ENCODE measurements at places on chromosomes 11 and 22.

DNA sequence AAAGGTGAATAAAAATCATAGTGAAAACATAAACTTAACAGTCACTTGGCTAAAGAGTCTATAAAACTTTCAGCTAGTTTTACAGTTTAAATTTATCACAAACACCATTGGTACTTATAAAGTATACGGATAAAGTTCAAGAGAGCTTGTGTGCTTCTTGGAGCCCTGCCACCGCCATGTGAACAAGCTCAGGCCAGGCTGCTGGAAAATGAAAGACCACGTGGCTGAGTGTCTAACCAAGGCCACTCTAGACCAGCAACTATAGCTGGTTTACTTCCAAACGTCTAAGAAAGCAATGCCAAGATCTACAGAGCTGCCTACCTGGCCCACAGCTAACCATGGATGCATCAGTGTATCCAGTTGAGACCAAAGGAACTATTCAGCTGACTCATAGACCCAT lies 66.3 kb upstream of the API5 start:
- DNase-seq: no peak

GRCh38 chr22:44547371-44547770 lies 49.3 kb upstream of the RTL6 start:
- no peak for DNase-seq

DNA sequence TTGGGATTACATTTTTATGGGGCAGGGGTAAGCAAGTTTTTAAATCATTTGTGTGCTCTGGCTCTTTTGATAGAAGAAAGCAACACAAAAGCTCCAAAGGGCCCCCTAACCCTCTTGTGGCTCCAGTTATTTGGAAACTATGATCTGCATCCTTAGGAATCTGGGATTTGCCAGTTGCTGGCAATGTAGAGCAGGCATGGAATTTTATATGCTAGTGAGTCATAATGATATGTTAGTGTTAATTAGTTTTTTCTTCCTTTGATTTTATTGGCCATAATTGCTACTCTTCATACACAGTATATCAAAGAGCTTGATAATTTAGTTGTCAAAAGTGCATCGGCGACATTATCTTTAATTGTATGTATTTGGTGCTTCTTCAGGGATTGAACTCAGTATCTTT lies 10.1 kb downstream of the RAG1 start:
- no peak for DNase-seq

DNA sequence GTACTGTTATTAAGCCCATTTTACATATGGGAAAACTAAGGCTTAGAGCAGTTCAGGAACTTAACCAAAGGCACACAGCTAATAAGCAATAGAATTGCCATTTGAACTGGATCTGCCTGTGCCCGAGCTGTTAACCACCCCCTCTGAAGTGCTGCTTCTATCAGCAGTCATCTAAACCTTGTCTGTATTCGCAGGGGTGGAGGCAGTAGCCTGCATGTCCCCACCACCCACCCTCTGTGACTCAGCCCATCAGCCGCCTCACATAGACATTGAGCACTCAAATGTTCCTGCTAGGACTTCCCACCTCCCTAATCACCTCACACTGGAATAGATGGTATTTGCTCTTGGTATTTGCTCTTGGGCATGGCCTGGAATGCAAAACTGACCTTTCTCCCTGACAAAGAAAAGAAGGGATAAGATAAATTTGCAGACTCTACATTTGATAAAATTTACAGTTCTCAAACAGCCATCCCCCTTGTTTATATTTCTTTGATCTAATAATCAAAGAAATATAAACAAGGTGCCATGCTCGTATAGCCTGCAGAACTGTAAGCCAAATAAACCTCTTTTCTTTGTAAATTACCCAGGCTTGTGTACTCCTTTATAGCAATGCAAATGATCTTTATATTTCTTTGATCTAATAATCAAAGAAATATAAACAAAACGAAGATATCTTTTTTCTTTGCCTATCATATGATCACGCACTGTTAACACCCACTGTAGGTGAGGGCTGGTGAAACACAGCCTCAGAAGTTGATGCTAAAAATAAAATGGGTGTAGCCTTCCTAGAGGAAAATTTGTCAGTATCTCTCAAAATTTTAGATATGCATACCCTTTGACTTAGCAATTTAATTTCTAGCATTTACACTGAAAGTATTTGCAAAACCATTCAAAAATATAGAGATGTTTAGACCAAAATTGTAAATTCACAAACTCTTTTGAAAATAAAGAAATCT lies 15.9 kb downstream of the DKK3 start:
- no peak for DNase-seq

- DNase-seq: no peak
Measured at GRCh38 chr11:64092111-64092760, 56.5 kb downstream of the FLRT1 start.

GRCh38 chr11:117691218-117691514 lies 105.8 kb downstream of the DSCAML1 start:
- DNase-seq: no peak

- no peak for DNase-seq
Measured at GRCh38 chr22:43783777-43784176, 28.3 kb downstream of the EFCAB6 start.

DNA sequence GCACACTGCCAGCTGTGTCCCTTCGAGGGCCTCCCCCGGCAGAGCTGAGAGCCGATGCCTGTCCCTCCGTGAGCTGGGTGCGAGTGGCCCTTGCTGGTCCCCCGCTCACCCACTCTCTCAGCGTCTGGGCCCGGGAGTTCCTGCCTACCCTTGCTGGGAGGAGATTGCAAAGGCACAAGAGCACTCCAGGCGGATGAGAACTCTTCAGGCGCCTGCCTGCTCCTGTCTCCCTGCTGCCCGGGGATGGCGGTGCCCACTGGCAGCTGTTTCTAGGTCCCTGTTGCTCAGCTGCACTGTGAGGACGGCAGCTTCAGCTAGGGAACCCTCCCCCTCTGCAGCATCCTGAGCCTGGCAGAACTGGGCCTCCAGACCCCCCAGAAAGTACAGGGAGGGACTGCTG lies 61.1 kb downstream of the FLRT1 start:
- DNase-seq: no peak

DNA sequence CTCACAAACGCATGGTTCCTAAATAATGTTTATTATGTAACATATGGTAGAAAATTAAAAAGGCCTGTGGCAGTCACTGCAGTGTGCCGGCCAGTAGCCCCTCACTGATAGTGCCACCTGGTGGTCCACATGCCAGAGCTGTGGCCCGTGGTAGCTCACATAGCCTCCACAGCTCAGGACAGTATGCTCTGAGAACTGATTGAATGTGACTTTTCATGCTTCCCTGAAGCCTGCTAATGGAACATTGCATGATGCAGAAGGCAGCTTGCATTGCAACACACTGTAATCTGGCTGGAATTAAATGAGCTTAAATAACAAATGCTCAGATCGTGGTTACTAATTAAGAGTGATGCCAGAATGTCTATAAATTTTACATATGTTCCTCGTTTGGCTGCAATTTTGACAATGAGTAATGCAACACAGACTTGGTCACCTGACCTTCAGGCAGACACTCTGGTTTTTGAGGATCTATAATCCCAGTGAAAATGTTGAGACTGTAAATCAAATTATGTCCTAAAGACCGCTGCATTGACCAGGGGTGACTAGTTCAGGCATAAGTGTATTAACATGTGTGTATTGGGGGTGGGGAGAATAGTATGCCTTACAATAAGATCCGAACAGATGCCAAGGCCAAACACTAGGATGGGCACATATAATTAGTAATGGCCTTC lies 566.4 kb downstream of the METTL15 start:
- DNase-seq: no peak

- DNase-seq: no peak
Measured at GRCh38 chr11:63682066-63683021, 1.0 kb downstream of the RTN3 start.

DNA sequence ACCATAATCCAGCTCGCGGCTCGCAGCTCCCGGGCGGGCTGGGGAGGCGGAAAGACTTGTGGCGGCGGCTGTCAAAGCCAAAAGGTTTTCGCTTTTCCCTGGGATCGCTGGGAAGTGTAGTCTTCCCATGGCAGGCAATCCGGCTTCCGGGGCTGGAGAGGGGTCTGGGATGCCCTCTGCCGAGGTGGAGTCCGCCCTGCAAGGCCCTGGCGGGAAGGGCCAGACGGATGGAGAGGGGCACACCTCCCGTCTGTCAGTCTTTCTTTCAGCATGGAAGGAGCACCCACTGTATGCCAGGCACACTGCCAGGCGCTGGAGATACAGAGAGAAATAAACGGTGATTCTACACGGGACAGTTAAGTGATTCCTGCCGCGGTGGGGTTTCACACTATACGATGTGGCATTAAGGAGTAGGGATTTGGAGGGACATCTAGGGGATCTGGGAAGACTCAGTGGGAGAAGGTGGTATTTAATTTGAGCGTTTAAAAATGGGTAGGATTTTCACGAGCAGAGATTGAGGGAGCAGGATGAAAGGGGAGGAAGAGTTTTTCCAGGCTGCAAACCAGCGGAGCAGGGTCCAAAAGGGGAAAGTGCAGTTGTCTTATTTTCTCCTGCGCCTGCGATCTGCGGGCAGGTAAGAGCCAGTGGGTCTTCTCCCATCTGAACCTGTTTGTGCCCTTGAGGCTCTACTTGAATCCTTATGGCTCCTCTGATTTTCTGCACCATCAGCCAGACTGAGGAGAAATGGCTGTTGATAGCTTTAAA lies at the start of gene BACE1:
TSS of gene BACE1 (minus strand) at position 60 of the 765 bp plus-strand sequence. CDS start 461 bp downstream, outside the sequence.
- DNase-seq: peak; percentile 43

GRCh38 chr11:119155733-119156492 lies 7.1 kb downstream of the ABCG4 start:
- no peak for DNase-seq

Measured in tibial nerve (tissue), 4 donors.